Hematopoietic multipotent progenitor cell treated with erythropoietin and hydrocortisone succinate and interleukin-3 and kit ligand, for 15 days (in vitro differentiated cells): ENCODE measurements at places on chromosomes 3 and 15.
A peak's percentile ranks its signal among the peaks of the same experiment; 100 is the strongest.

- no peak for DNase-seq
Observed at GRCh38 chr3:59316688-59317275, 267.0 kb upstream of the CFAP20DC start.

DNA sequence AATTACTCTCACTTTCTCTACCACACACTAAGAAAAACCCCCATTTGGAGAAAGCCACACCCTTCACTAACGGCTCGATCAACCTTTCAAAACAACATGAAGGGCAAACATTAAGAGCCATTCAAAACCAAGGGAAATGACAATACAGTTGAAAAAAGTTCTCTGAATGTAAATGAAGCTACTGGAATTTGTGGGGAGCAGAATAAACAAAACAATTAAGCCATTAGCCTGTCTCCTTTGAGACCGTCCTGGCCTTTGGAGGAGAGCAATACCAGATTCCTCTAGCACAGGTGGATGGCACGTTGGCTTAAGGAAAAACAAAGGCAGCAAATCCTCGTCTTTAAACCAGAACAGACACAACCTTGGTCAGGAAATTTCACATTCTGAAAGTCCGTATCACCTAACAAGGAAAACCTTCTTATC is 18.7 kb downstream of the MYO1E start:
- no peak for DNase-seq

DNA sequence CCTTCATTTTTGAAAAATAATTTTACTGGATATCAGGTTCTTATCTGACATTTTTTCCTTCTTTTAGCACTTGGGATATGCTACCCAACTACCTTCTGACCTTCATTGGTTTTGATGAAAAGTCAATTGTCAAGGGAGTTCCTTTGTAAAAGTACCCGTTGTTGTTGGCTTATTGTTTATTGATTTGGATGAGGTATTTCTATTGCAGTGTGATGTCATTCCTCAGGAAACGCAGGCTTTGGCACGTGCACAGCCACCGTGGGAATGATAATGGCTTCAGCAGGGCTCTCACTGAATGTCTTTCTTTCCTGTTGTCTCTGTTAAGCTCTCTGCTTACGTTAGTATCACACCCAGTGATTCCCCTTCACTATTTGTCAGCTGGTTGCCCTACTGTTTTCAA is 944.6 kb downstream of the CADM2 start:
- DNase-seq, result no peak

DNA sequence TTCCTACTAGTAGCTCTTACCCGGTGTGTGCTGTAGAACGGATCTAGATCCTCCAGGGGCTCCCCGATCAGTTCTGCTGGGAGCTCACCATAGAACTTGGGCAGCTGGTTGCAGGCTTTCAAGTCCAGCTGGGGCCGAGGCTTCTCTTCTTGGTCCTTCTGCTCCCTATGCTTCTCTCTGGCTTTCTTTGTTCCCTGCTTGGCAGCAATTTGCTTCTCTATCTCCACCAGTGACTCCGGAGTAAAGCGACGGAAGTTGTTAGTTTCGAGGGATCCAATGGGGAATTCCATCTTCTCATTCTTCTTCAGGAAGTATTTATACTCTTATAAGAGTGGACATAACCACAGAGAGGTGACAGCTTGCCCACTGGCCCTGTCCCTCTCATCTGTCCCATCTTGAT is 22.3 kb downstream of the SCN10A start:
- DNase-seq, result no peak

DNA sequence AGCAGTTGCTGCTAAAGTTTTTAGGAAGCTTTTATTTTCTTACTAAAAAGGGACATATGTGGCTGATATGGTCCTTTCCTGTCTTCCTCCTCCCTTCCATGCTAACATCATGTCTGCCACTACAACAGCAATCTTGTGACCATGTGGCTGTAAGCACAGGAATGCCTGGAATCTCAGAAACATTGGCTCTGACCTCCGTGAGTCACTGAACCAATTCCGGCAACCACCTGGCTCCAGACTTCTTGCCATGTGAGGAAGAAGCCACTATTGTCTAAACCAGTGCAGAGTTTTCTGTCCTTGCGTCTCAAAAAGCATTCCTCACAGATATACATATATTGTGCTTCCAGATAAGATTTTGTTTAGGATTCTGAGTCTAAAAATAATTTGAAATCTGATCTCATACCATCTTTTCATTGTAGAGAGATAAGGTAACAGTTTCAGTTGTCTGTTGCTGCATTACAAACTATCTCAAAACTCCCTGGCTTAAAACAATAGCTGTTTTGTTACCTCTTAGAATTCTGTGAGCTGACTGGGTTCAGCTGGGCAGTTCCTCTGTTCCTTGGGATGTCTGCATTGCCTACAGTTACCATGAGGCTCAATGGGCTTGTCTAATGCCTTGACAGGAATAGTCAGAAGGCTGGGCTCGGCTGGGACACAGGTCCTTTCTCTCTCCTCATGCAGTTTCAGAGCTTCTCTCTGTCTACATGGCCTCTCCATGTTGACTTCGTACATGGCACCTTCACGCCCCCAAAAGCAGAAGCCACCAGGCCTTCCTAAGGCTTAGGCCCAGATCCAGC is 77.3 kb upstream of the MAGI1 start:
- DNase-seq, result no peak

DNA sequence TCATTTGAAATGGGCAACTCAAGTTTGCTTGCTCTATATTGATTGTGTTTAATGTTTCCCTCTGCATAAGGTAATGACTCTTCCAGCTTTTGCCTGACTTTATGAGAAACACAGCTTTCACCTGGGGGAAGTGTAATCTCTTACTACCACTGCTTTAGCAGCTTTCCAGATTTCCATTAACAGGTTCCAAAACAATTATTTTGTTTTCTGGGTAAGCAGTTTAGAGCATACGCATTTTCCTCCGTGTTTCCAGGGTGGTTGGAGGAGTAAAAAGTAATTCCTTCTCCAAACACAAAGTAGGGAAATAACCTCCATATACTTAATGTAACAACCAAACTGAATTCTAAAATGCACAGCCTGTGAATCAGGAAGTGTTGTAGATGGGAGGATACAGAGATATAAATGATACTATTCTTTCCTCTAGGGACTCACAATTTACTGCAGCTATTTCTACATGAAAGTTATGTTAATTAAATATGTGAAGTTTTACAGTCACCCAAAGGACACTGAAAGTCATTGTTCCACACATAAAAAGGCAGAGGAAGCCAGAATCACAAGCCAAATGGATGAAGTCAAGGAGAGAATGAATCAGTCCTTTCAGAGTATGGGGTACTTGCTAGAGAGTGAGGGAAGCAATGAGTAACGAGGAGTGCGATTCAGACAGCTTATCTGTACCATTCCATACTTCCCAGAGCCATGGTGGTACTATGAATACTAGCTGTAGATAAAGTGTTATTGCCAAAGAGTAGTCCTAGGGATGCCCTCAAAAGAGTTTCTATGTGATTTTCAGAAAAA is 16.6 kb downstream of the ST3GAL6 start:
- no peak for DNase-seq

DNA sequence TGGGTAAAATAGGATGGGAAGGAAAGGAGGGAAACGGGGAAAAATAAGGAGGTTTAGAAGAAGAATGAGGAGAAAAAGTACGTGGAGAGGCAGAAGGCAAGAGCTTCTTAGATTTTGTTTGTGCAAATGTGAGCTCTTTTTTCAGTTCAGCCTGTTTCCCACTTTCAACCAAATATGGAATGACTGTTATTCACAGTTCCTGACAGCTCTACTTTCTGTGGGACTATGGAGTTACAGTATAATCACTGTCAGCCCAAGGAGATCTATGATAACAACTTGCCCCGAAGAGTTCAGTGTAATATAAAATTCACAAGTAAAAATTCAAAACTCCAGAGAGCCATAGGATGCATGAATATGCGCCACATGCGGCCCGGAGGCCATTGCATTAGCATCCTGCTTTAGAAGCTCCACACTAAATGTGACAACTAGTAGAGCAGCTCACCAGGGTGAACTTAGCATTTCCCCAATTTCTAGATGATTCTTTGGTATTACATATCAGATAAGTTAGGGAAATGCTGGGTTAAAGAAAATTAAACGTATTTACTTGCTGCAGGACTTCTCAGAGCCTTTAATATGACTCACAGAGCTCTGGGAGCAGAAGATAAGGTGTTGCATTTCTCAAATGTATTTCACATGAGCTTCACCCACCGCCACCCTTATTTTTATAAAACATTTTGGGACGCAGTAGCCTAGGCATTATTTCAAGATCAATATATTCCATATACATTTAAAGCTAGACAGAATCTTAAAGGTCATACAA is 234.6 kb downstream of the EBLN2 start:
- DNase-seq, result no peak

- peak; percentile 46 for DNase-seq
Observed at GRCh38 chr3:122679882-122680474, 661 bp upstream of the PARP14 start.

DNA sequence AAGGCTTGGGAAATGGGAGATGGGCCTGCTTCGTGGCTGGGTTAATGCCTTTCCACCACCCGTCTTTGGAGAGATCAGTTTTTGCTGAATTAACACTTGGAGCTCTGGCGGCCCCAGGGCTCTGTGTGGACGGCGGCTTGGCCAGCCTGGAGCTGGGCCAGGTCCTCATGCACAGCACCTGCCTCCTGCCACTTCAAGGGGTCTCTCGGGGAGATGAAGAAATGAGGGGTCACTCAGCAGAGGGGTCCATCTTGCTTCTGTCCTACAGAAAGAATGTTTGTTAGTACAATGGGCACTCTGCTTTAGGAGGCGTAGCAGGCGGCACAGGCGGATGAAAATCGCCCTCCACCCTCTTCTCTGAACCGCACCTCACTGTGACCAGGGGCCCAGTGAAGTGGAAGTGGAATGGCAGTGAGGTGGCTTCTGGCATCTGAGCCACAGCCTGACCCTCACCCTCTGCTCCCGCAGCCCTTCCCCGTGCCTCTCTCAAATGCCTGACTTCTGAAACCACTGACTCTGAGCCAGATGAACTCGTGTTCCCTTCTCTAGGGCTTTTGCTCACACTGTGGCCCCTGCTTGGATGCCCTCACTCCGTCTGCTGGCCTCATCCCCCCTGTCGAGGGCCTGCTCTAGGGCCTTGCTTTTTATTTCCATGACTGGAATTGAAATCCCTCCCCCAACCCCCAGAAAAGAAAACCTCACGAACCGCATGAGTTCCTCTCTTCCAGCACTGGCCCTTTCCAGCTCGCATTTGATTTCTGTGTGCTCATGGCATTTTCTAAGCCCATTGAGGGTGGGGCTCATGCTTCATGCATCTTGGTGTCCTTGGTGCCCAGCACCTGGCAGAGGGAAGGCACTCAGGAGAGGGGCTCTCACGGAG is 42.2 kb downstream of the CHDH start:
- DNase-seq, result no peak

GRCh38 chr3:30742796-30743619 is 136.6 kb downstream of the TGFBR2 start:
- DNase-seq, result no peak

DNA sequence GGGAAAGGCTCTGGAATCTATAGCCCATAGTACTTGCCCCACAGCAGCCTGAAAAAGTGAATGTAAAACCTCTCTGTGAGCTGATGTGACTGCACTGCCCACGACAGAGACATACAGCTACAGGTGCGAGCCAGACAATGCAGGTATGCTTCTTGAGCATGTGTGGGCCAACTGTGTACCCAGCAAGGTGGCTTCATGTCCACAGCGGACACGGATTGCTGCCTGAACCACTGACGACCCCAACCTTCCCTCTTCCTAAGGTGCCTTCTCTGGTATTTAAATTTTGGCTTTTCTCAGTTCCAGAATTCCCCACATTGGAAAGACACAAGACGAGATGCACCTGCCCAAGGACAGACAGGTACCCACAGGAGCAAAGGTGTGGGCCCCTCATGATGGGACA is 65.8 kb downstream of the SCN5A start:
- DNase-seq, result no peak

DNA sequence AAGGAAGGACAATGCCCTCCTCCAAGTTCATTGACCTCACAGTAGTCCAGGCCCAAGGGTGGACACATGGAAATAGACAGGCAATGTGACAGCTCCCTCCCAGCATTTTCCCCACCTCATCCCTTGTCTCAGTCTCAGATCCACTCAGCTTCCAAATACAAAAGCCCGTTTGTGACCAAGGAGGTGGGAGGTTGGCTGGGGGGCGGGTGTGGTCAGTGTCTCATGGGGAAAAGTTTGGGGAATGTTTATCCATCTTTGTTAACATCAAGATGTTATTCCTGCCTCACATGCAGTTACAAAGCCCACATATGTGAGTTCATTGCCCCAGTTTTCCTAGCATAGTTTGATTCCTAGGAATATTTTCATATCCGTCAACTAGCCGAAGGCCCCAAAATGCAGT is 338.5 kb upstream of the PPP2R3A start:
- no peak for DNase-seq

DNA sequence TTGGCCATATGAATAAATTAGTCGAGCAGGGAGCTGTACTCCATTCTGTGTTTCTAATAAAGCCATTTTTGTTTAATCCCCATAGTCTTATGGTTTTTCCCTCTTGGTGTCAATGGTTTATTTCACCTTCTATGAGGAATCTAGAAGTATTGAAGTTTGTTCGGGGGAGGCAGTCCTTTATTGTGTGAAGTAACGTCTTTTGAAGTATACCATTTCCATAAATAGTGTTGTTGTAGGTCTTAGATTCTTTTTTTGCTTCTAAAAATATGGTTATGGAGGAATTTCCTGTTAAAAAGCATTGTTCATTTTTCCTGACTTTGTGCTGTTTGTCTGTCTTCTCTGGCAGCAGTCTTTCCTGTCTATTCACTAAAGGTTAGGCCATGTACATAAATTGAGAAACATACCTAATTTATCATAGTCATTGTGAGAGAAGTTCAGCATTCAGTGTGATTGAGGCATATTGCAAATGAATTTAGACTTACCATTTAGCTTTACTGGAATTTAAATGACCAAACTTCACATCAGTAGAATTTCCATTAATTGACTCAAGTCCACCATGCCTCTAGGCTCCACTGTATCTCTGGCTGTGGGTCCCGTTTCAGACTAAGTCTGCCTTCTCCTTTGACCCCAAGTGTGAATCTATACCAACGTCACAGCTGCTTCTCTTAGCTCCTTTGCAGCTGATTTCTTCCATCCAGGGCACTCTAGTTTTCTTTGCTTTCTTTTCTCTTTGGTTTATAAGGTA is 37.3 kb downstream of the YEATS2 start:
- no peak for DNase-seq

- no peak for DNase-seq
Observed at GRCh38 chr15:25329696-25330095, 109.1 kb downstream of the UBE3A start.

DNA sequence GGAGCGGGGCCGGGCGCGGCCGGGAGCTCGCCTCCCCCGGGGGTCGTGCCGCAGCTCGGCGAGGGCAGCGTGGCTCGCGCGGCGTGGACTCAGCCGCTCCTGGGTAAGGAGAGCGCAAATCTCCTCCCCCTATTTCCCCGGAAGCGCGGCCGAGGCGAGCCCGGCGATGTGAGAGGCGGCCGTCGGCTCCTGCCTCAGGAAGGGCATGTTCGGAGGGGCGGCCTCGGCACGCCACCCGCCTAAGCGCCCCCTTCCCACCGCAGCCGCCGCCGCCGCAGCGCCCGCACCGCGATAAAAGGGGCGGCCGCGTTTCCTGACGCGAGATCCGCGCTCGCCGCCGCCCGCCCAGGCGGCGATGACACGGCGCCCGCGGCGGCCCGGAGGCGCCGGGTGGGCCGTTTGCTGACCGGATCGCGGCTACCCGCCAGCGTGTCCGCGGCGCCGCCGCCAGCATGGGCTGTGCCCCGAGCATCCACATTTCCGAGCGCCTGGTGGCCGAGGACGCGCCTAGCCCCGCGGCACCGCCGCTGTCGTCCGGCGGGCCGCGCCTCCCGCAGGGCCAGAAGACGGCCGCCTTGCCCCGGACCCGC is at the start of gene PDE8A:
Gene PDE8A, plus strand, starts transcription at position 146 of the 590 bp plus-strand sequence. Its CDS starts 307 bp downstream, at position 453.
- DNase-seq, result peak; percentile 22
